Cardiac septum (tissue), 1 donor: ENCODE measurements at places on chromosomes 7 and 10. TPM values are rescaled to one million over a fixed set of nuclear protein-coding genes. Genes with fewer than 3 reads are reported as not detected.

DNA sequence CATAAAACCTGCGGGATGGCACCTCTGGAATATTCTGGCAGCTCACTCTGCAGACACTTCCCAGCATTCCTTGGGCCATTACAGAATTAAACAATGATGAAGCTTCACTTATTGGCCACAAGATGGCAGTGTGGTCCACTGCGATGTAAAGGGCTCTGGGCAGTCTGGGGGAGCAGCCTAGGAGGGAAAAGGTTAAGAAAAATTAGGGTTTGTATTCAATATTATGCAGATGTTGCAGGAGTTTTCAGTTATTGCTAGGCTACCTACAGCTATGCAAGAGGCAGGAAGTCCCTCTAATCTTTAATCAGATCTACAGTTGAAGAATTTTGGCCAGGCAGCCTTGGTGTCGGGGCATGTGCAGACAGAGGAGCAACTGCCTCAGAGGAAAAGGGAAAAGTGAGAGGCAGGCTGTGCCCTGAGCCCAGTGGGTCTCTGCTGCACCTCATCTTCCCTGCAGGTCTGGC lies 233.2 kb upstream of the PRSS1 start:
- no peak for DNase-seq

- DNase-seq, result no peak
Observed at GRCh38 chr10:78049851-78050250, 16.2 kb downstream of the RPS24 start.

DNA sequence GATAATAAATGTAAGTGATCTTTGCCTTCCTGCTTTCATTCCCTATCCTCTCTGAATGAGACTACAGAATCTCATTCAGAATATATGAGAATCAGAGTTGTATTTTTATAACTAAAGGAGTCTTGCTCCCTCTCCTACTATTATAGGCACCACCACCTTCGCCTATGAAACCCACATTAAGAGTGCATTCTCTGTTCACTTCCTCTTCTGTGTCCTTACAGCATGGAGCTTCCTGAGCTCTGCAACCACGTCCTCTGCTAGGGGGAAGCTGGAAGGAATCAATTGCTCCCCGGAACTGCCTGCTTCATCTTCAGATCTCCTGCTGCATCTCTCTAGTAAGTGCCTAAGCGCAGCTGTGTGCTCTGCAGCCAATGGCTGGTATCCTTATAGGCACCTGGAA lies 820.7 kb downstream of the GRID1 start:
- no peak for DNase-seq

GRCh38 chr10:64732372-64732957 lies 1211.3 kb downstream of the REEP3 start:
- DNase-seq, result no peak

- DNase-seq, result no peak
Observed at GRCh38 chr10:283916-284356, 148.7 kb downstream of the ZMYND11 start.

GRCh38 chr7:101164071-101164840 lies 1.1 kb downstream of the VGF start:
- DNase-seq, result no peak

GRCh38 chr10:28541717-28542365 lies 8.9 kb downstream of the WAC start:
- DNase-seq, result no peak

DNA sequence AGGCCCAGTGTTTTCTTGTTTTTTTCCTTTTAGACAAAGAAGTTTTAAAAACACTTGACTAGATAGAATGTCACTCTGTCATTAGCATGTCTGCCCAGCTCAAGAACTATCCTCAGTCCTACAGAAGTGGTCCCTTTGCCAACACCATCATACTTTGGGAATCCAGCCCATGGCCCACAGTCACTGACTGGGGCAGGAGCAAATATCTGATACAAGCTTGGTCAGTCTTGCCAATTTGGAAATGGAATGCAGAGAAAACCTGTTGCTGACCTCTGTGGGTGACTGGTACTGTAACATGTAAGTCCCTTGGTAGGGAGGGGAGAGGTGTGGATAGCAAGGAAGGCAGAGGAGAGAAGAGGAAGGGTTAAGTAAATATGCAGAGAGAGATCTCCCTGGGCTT lies 47.8 kb downstream of the IPMK start:
- no peak for DNase-seq

DNA sequence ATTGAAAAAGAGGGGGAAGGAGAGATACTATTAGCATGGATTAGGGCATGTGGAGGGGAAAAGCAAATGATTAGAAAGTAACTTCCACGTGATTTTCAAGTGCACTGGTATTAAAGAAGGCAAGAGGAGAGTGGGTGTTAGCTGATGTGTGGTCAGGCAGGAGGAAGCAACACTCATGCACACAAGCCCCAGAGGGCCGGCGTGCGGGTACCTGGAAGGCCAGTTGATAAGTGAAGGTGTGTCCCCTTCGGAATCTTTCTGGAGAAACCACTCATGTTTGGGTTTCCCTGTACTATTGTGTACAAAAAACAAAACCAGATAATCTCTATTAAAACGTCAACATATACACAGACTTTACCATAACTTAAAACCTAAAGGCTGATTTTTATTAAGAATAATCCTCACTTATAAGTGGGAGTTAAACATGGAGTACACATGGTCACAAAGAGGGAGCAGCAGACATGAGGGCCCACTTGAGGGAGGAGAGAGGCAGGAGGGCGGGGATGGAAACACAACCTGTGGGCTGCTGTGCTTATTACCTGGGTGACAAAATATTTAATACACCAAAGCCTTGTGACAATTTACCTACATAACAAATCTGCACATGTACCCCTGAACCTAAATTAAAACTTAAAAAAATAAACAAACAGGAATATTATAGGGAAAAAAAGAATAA lies 98.9 kb downstream of the SVIL start:
- DNase-seq, result no peak

GRCh38 chr10:76396134-76396533 lies 964.7 kb downstream of the LRMDA start:
- no peak for DNase-seq

DNA sequence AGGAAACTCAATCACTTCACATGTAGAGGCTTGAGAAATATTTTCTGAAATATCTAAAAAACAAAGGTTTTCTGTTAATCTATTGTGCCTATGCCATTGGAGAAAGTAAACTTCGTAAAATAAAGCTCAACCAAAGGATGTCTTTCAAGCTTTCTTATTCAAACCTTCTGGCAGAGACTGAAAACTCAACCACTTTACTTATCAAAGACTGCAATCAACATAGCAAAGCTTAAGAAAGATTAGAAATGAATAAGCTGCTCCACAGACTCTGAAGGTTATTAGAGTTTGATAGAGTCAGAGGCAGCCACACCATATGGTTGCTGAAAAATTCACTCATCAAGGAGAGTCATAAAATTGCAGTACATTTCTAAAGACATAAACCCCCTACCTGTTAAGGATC lies 245.8 kb upstream of the MEOX2 start:
- no peak for DNase-seq

- DNase-seq, result peak; percentile 75
Observed at GRCh38 chr10:48604039-48604990, 558 bp downstream of the ARHGAP22 start.

DNA sequence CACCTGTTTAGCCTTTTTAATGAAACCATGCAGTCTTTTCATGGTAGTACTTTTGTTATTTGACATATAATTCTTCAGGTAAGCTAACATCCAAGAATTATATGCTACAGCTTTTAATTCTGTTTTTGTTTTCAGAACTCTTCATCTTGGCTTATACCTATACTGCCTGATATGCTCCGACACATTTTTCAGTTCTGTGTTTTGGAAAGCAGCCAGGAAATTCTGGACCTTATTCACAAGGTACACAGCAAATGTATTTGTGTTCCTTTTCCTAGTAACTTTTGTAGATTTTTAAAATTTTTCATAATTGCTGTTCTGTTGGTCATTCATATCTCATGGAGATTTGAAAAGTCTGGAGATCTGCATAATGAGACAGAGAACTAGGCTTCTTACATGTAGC lies 56.7 kb downstream of the BTAF1 start:
- DNase-seq, result no peak

DNA sequence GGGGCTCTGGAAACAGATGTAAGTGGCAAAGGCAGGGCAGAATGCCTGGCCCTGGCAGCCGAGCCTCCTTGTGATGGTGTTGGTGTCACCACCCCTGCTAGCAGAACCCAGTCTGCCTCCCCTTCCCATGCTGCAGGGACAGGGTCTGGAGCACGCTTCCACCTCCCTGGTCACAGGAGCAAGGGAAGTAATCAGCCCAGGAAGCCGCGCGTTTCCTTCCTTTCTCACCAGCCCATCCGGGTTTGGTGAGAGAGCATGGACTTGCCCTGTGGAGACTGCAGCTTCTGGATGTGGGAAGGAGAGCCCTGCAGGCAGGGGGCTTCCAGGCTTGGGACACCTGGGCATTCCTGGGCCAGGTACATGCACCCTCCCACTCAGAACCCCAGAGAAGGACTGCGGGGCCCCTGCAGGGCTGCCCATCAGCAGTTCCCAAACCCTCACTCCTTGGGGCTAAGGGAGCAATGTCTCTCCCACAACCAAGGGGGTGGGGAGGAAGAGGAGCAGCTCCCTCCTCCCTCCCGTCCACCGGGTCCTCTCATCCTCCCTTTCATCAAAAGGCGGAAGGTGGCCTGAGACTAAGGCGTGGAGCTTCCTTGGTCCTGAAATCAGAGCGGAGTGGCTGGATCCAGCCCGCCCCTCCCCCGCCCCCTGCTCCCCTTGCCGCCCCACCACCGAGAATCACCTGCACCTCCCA lies 1.8 kb downstream of the MMRN2 start:
- DNase-seq, result no peak

- no peak for DNase-seq
Observed at GRCh38 chr10:129134371-129134770, 332.7 kb upstream of the MGMT start.

DNA sequence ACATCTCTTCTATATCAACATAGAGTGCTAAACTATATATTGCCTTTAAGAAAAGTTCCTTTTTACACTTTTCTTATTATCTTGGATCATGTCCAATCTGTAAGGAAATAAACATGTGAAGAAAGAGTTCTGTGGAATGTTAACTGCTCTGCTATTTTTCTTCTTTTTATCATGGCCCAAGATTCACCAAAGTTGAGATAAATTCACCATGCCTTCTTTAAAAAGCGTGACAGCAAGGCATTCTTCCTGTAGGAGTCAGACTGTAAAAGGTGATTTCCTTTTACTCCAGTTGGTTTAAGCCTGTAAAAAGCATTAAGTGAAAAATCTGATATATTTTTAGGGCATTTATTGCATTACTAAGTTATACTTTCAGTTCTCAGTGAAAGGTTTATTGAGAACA lies 165.7 kb upstream of the FZD1 start:
- DNase-seq, result no peak

- no peak for DNase-seq
Observed at GRCh38 chr10:437698-438490, 251.6 kb downstream of the DIP2C start.

DNA sequence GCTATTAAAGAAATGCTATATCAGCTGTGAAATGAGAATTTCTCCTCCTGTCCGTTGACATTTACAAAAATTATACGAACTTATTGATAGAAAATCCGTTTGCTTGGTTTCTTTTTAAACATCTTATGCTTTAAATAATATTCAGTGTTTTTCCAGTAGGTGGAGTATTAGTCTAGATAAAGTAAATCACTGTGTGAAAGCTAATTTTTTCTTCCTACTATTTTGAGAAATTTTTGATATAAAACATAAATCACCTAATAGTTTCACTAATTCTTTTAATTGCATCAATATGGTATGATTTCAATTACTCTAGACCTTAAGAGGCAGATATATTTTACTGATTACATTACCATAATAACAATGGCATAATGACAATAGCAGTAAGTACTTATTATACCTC lies 335.2 kb upstream of the C7orf33 start:
- no peak for DNase-seq

GRCh38 chr10:66783316-66783715 lies 142.5 kb upstream of the LRRTM3 start:
- DNase-seq, result no peak

DNA sequence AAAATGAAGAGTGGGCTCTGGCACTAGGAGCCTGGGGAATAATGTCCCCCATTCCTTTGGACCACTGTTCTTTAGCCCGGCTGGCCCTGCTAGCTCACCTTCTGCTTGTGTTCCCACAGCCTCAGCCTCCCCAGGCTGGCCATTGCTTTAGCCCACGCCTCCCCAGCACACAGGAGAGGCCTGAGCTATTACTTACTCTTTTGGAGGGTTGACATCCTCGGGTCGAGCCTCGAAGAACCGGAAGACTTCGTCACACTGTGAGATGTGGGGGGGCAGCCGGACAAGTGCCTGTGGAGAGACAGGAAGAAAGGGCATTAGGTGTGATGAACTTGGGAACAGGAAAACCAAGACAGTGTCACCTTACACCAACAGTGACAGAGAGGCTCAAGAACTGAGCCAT lies 131.3 kb downstream of the SH3PXD2A start:
- DNase-seq, result no peak

GRCh38 chr7:47453093-47454061 lies 128.5 kb downstream of the TNS3 start:
- no peak for DNase-seq

DNA sequence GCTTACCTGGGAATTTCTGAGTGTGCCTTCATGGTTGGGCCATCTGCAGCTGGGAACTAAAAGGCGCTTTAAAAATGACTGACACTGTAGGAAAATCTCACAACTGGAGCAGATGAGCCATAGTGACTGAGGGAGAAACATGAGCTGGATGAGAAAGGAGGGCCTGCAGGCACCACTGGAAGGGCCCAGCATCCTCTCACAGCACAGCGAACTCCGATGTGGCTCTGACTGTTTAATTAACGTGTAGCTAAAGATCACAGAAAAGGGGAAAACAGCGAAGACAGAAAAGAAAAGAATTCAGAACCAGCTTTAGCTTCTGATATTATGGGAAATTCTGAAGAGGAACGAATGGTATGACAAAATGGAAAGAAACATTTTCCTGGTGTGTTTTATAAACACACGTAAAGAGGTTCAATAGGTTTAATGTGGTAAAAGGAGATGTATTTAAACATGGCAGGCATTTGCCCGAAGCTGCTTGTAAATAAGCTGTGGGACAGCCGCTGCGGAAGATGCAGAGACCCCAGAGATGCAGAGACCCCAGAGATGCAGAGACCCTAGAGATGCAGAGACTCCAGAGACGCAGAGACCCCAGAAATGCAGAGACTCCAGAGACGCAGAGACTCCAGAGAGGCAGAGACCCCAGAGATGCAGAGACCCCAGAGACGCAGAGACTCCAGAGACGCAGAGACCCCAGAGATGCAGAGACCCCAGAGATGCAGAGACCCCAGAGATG lies 534.3 kb downstream of the PTPRN2 start:
- DNase-seq, result peak; percentile 19

GRCh38 chr10:23157691-23158369 lies 34.3 kb upstream of the PTF1A start:
- no peak for DNase-seq

Gene OPALIN
- total RNA-seq, result not detected

Gene SPAM1
- total RNA-seq, result 0.24 TPM

Gene IL15RA
- total RNA-seq, result 3.9 TPM

Gene DKK1
- 0.19 TPM for total RNA-seq

Gene C7orf33
- not detected for total RNA-seq

Gene HTR5A
- not detected for total RNA-seq

Gene PRLHR
- total RNA-seq, result not detected

Gene GOLGA7B
- total RNA-seq, result 0.54 TPM

Gene JCAD
- total RNA-seq, result 19.3 TPM

Gene ZNF488
- 0.16 TPM for total RNA-seq

Gene OR2A12
- total RNA-seq, result not detected

Gene STAMBPL1
- total RNA-seq, result 2.9 TPM
